ENCODE measurements at places on chromosomes 2 and 18.

DNA sequence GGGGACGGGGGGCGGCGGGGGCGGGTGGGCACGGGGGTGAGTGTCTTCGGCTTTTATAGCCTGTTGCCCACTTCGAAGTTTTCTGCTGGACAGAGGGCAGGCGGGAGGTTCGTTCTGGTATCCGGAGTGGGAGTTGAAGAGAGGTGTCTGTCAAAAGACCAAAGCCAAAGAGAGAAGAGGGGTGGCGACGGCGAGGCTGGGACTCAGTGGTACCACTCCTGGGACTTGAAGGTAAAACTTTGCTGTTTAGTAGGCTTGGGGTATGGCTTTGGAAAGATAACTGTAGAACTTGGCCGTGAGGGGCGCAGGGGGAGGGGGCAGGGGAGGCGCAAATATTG is 215.8 kb upstream of the DTNA start:
- DNase-seq, result peak; percentile 43

GRCh38 chr2:58856100-58856499 is 615.0 kb upstream of the FANCL start:
- no peak for DNase-seq

DNA sequence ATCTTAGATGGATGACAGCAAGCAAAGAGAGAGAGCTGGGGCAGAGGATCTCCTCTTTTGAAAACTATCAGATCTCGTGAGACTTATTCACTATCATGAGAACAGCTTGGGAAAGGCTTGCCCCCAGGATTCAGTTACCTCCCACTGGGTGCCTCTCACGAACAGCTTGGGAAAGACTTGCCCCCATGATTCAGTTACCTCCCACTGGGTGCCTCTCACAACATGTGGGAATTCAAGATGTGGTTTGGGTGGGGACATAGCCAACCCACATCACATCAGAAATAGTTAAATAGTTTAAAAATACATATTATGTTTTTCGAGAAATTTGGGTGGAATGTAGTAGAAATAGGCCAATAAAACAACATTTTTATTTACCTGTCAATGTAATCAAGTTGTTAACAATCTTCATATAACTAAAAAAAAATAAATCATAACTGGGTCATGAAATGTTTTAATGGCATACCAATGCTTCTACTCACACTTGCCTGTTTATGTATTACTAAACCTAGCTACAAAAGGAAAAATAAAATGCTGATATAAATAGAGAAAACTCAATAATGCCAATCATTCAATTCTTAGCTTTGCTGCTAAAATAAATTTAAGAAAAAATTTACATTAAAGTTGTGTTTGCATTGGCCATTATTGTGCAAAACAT is 608.9 kb downstream of the SUCLG1 start:
- DNase-seq, result no peak

DNA sequence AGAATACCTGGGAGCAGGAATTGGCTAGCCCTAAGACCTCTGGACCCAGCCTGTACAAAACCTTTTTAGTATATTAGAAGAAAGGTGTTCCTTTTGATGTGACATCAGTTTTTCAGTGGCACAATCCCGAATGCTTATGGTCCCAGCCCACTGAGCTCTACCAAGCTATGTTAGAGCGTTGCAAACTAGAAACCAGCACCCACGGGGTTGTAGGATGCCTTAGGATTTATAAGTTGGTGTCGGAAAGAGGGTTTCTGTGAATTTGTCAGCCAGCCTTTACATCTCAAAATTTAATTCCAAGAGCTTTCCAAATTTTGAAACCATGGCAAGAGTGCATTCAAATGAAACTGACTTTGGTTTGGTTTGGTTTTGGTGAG is 499 bp upstream of the LMAN1 start:
- DNase-seq, result no peak

DNA sequence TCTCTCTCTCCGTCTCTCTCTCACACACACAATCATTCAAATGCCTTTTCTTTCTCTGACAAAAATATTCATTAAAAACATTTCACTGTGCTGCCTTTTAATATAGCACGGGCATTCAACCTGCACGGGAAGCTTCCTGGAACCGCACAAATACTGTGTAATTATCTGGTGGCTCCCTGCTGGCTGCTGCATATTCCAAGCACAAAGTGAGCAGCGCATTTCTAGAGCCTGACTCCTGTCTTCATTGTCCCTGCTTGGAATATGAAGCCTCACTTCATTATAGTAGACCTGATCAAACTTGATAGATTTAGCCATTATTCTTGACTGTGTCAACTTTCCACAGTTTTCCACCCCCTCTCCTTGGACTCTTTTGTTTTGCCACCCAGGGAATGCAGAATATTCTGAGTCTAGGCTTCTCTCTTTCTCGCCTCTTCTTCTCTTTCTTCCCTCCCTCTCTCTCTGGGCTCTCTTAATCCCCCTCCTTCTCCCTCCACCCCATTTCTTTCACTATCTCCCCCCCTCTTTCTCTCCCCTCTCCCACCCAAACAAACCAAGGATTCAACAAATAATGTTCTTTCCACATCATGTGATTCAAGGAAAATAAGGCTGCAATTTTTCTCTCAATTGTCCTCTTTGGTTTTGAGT is 672.1 kb upstream of the FANCL start:
- no peak for DNase-seq

GRCh38 chr2:214631406-214631805 is 178.1 kb downstream of the BARD1 start:
- DNase-seq, result no peak

- DNase-seq, result no peak
Observed at GRCh38 chr2:10320933-10321332, 18.2 kb downstream of the HPCAL1 start.
